ENCODE measurements at places on chromosomes 6 and 20.

DNA sequence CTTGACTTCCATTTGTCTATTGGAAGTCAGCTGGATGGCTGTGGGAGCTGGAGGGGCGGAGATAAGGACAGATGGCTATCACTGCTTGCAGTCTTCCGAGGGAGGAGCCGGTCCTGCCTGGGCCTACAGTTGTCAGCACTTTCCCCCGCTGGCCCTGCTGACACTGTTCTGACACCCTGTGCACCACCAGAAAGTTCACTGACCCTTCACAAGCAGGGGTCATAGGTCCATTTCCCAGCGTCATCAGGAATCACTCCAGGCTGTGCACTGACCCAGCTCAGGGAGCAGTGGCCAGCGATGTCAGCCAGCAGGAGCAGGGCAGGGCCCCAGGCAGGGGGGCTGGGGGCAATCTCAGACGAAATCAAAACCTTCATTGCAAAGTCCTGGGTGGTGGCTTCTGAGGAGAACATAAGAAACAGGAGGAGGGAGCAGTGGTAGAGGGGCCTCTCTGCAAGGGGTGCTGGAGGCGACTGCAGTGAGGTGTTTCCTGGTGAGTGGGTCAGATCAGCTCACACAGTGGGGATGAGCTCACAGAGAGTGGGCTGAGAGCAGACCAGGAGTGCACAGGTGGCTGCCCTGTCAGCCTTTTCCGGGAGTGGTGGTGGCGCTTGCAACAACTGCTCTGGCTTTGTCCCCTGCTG, 26.5 kb upstream of the PLEKHG1 start:
- DNase-seq: no peak

DNA sequence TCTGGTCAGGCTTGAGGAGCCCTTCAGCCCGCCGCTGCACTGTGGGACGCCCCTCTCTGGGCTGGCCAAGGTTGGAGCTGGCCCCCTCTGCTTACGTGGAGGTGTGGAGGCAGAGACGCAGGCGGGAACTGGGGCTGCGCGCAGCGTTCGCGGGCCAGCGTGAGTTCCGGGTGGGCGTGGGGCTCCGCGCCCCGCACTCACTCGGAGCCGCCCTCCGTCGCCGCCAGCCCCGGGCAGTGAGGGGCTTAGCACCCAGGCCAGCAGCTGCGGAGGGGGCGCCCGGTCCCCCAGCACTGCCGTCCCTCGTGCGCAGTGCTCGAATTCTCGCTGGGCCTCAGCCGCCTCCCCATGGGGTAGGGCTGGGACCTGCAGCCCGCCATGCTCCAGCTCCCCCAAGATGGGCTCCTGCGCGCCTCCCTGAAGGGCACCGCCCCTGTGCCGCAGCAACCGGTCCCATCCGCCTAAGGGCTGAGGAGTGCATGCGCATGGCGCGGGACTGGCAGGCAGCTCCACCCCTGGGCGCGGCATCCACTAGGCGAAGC, 695.9 kb downstream of the EPHA7 start:
- DNase-seq: no peak

DNA sequence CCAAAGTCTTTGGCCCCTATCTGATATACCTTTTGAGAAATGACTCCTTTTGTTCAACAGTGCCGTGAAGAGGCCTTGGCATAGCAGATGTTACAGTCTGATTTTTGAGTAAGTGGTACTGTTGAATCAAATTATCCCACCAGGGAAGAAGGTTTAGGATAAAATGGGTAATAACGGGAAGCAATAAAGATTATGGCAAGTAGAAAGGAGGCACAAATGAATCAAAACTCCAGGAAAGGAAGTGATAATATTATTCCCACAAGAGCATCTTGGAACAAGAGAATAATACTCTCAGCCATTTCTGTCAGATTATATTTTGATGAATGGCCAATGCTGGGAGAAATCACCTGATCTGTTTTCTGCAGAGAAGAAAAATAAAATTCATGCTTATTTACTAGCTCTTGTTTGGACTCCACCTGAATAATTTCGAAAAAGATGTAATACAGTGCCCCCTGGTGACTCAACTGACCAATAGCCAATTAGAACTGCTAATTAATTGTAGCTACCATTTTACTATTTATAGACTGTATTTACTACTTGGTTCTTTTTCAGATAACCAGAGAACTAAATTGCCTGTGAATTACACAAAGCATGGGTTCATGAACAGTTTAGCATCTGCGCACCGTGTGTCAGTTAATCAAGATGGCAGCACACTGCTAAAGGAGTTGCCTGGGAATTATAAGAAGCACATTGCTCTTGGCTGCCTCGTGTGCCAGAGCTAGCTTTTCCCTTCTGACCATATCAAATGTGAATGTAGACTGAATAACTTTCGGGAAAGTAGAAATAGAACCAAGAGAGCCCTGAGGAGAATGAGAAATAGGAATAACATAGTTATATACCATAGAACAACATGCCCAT, 78.5 kb upstream of the TRDN start:
- no peak for DNase-seq

DNA sequence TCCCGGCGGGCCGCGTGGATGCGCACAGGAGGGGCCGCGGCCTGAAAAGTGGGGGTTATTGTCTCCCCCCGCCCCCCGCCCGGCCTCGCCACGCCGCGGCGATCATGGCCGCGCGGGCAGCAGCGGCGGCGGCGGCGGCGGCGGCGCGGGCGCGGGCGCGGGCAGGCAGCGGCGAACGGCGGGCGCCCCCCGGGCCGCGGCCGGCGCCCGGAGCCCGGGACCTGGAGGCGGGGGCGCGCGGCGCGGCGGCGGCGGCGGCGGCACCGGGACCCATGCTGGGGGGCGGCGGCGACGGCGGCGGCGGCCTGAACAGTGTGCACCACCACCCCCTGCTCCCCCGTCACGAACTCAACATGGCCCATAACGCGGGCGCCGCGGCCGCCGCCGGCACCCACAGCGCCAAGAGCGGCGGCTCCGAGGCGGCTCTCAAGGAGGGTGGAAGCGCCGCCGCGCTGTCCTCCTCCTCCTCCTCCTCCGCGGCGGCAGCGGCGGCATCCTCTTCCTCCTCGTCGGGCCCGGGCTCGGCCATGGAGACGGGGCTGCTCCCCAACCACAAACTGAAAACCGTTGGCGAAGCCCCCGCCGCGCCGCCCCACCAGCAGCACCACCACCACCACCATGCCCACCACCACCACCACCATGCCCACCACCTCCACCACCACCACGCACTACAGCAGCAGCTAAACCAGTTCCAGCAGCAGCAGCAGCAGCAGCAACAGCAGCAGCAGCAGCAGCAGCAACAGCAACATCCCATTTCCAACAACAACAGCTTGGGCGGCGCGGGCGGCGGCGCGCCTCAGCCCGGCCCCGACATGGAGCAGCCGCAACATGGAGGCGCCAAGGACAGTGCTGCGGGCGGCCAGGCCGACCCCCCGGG, 637 bp downstream of the ARID1B start:
- DNase-seq: peak; percentile 55

- no peak for DNase-seq
Observed at GRCh38 chr6:32222333-32223230, 1.3 kb downstream of the NOTCH4 start.

- DNase-seq: no peak
Observed at GRCh38 chr20:18077157-18077556, 19.4 kb upstream of the OVOL2 start.

DNA sequence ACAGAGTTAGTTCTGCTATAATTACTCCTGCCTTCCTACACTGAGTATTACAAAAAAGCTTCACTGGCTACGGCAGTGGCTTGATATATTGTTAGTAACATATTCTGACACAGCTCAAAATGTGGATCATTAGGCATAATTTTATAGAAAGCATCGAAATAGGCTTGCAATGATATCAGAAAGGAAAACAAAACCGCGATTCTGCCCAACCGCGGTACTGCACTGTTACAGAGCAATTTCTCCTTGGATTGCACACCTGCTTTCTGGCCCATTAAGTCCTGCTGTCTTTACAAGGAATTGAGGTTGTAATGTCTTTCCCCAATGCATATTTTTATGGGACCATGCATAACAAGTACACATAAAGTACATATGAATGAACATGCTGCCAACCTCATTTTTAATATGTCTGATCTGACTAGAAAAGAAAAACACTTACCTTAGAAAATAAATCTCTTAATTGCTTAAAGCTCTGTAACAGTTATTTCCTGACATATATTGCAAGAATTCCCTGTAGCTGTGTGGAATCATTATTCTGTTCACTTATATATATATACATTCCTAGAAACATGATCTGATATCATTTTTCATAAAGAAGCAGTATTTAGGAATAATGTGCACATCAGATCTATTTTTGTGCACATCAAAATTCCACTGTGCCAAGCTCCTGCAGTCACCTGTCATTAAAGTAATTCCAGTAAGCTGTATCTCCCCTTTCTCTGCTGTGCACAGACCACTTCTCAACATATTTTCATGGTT, 763.9 kb downstream of the HACE1 start:
- DNase-seq: no peak

DNA sequence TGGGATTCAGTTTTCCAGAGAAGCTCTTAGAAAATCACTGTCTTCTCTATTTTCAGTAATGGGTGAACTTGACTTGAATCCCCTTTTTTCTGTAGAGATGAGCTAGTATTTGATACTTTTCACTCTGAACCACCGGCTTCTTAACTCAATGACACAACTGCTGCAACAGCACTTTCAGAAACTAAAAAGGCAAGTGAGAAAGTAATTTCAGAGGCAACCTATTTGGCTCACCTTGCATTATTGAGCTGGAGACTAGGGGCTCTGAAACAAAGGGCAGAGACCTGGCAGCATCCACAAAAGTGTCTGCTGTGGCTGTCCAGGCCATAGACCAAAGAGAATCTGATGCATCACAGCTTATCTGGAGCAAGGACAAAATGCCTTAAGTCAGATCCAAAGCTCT, 289.8 kb upstream of the IRAK1BP1 start:
- DNase-seq: no peak

- no peak for DNase-seq
Observed at GRCh38 chr6:43248791-43249190, 5.5 kb downstream of the TTBK1 start.

DNA sequence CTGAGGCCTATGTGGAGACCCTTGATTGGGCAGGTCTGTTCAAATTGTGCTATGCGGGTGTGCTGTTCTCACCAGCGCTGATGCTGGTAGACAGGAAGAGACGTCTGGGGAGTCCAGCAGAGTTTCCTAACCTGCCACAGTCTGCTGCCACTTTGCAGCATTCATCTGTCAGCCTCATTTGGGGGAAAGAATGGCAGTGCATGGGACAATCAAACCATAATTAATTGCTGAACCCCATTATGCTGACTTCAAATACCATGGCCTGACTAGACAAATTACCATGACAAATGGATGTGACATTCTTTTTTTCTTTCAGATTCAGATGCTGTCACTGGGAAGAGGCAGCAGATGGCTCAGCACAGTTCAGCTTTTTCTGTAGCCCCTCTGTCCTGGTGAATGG, 171.4 kb upstream of the SYNDIG1 start:
- no peak for DNase-seq

- DNase-seq: no peak
Observed at GRCh38 chr6:148451690-148452089, 109.1 kb downstream of the SASH1 start.

- DNase-seq: no peak
Observed at GRCh38 chr6:148885136-148885865, 138.5 kb downstream of the UST start.

DNA sequence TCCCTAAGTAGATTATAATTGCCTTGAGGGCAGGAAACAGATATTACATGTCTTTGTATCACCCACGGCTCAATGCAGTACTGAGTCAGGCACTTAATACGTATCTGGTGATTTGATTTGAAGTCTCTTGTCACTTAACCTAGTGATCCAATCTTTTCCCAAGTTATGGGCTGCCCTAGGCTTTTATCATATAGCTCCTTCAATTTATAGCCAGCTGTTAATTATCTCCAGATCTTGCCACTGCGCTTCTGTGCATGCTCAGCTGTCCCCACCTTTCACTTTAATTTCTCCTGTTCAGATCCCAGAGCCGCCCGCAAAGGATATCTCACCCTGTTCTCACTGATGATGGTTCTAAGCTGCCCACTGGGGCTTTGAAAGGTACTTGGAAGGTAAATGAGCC, 41.9 kb downstream of the SNHG17 start:
- no peak for DNase-seq

DNA sequence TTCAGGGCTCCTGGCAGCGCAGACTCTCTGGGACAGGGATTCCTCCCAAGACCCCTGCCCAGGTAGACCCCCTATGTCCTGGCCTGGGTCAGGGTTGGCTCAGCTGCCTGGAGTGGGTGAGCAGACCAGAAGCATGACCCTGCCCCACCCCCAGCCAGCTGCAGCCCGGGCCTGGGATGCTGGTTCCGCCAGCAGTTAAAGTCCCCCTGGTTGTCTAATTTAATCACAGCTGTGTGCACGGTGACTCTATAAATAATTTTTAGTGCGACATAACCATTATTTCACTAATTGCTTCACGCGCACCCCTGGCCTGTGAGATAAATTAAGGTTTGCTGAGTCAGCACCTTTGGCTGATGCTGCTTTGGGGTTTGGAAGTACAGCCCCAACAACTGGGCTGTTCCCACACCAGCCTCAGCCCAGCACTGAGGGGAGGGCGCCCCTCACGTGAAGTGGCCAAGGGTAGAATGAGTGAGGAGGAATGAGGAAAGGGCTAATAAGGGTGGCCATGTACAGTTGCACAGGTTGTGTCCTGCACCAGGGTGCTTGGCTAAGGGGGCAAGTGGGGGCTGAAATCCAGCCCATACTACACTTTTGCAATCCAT, 26.1 kb upstream of the CDH22 start:
- no peak for DNase-seq

GRCh38 chr6:116975600-116975999, 98.6 kb downstream of the RFX6 start:
- DNase-seq: no peak

DNA sequence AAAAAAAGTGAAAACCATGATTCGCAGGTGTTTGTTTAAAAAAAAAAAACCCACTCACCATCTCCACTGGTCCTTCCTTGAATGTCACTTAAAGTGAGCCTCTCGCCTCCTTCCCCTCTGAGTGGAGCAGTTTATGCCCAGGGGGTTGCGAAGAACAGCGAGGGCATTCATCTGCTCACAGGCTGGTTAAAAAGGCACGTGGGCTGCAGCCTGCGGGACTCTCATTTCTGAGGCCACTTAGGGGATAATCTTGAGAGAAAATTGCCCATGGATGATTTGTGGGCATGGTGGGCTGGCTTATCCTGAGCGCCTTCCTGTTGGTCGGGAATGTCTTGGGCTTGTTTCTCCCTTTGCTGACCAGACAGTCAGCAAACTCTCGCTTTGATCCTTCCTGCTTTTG, 18.9 kb downstream of the BCAS4 start:
- DNase-seq: no peak

- no peak for DNase-seq
Observed at GRCh38 chr6:136426627-136427377, 123.4 kb downstream of the MAP7 start.

- no peak for DNase-seq
Observed at GRCh38 chr6:91653076-91653723, 1066.3 kb upstream of the MAP3K7 start.
